ENCODE measurements at places on chromosomes 5 and 9.
A peak's percentile ranks its signal among the peaks of the same experiment; 100 is the strongest.

DNA sequence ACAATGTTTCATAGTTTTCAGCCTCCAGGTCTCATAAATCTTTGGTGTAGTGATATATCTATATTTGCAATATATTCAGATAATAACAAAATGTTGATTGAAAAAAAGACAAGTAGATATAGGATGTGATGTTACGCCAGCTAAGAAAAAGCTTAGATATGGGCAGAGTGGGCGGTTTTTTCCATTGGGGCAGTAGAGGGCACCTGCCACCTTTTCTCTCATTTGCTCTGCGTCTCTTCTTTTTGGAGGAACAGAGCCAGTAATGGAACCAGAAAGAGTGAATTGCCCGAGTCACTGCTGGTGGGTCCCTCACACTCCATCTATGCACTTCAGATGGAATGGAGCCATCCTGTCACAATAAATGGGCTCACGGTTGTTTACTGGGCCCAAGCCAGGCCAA lies 62.1 kb upstream of the FANCC start:
- DNase-seq: no peak

GRCh38 chr9:21689854-21690253 lies 112.6 kb upstream of the MTAP start:
- no peak for DNase-seq

- DNase-seq: peak; percentile 64
Observed at GRCh38 chr9:105694190-105694847, at the start of gene TMEM38B. TMEM38B (plus strand) TSS chr9:105694541; CDS start chr9:105694661, 120 bp downstream.

- no peak for DNase-seq
Observed at GRCh38 chr5:124182133-124182532, 564.3 kb downstream of the ZNF608 start.

DNA sequence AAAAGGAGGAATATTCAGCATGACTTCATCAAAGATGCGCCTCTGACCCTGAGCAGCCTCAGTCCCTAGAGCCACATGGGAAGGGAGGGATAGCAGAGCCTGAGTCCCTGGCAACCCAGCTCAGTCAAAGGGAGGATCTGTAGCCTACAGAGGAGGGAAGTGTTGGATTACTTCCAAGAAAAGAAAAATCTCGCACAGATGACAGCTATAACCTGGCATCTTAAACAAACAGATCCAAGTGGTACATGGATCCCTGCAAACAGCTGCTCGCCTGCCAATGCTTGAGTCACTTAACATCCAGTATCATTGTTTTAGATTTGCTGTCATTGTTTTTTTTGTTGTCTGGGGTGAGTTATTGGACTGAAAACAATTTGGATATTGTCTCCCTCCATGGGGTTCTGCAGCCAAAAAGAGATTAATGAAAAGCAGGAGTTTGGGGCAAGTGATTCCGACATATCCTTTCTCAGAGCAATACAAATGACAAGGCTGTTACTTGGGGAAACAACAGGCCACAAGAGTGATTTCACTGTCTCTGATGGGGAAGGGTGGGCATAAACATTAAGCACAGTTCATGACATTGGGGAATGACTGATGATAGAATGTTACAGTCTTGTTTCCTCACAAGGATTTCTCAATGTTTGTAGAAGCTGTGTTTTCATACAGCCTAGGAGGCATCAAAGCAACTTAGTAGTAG lies 153.5 kb upstream of the KIF2A start:
- no peak for DNase-seq

Measured in effector CD4-positive, alpha-beta T cell (primary cell).